ENCODE measurements at places on chromosomes 2 and 18.

- no peak for DNase-seq
These were observed 465.0 kb upstream of the SOX11 start for GRCh38 chr2:5227062-5227699.

DNA sequence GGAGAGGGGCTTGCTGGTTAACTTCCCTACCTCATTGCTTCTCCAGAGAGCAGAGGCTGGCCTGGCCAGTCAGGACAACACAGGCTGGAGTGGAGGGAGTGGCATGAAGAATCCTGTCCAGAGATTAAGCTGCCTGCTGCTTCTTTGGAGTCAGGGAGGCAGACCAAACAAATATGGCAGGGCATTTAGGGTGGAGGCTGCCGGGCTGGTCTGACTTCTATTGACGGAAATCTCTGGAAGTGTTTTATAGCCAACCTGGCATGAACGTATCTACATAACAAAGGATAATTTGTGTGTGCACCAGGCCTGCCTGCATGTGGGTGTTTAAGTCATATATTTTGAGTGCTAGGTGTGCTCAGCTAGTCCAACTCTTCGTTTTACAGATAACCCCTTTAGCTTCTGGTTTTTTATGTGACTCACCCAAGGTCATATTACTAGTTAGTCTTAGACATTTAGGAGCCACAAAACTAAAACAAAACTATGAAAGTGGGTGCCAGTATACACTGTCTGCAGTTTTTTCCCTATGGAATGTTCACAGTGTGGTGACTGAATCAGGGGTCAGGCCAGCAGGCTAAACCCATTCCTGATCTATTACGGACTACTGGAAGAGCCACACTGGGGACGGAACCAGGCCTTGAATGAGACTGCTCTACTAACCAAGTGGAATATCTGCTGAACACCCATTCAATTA lies 5.5 kb downstream of the NPC1 start:
- no peak for DNase-seq

GRCh38 chr2:238290715-238291549 lies 2.5 kb upstream of the PER2 start:
- no peak for DNase-seq

DNA sequence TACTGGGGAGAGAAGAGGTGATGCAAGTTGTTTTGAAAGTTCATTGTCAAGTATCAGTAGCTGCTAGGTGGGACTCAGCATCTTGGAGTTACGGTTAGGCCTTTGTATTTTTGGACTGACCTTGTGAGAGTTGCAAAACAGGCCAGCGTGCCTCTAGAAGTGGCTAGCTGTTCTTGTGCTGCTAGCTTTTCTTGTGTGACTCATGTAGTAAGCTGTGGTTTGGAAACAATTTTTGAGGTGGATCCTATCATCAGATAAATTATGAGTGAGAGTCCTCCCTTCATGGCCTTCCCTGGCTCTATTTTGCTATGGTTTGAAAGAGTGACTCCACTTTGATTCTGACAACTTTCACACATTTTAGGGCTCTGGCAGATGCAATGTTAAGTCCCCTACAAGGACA lies 409.2 kb upstream of the HS6ST1 start:
- no peak for DNase-seq

- DNase-seq: no peak
These were observed 66.0 kb downstream of the PAX3 start for GRCh38 chr2:222232839-222233238.

GRCh38 chr2:226489775-226490541 lies 309.7 kb downstream of the IRS1 start:
- no peak for DNase-seq

DNA sequence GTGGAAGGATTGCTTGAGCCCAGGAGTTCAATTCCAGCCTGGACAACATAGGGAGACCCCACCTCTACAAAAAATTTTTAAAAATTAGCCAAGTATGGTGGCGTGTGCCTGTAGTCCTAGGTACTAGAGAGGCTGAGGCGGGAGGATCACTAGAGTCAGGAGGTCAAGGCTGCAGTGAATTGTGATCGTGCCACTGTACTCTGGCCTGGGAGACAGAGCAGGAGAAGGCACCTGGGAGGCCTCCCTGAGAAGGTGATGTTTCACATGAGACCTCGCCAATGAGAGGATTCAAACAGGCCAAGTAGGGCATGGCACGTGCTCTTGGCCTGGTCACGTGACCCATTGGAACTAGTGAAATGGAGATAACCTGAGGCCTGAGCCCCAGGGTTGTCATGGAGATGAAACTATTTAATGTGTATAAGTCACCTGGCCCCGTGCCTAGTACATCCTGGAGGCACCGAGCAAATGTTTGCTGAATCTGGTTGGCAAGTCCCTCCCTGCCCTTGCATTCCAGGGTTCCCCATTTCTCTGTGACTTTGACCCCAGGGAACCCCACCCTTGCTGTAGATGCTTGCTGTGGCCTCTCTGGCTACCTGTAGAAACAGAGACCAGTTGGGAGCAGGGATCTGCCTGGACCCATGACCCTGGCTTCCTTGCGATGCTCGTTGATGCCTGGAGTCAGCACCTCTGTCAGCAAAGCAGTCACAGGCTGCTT lies 26.1 kb upstream of the ROCK2 start:
- DNase-seq: no peak

DNA sequence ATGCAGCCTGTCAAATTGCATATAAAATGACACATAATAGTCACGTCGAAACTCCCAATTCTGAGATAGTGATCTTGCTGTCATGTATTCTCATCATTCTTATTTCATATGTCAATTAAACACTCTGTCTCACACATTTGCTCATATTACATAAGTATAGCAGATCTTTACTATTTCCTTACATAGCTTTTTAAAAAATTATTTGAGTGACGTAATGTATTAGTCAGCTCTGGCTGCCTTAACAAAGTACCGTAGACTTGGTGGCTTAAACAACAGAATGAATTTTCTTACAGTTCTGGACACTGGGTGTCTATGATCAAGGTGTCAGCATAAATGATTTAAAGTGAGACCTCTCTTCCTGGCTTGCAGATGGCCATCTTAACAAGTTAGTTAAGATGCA lies 1032.3 kb upstream of the NRXN1 start:
- DNase-seq: no peak

- DNase-seq: no peak
These were observed 35.8 kb downstream of the ST3GAL5 start for GRCh38 chr2:85852937-85853498.

DNA sequence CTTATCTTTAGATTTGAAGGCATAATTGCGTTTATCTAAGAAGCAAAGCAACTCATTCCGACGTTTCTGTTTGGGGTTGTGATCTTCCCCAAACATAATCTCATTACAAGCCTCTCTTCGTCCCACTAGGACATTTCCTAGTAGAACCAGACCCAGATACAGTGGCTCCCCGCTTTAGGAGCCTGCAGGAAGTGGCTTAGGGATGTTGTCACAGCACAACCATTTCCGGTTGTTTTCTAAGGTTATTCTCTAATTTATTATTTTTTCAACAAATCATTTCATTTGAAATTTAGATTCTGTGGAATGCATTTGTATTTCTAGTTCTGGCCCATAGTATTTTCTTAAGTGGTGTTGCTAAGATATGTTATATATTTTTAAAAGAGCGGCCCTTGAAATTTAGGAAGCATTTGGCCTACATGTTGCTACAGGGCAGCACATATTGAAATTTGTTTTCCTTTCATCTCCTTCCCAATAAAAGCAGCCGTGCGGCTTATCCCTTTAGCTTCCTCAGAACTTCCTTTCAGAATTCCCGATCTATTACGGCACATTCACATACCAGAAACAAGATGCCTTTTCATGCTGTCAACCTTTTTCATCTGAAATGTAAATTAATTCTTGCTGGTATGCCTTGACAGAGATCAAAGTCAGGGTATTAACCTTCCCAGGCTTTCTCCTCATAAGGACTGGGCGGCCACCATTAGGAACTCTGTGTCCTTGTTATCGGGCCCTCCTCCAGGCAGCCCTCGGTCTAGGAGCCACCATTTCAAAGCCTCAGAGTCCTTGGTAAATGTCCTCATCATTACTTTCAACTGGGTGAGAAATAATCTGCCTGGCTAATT lies 210.9 kb upstream of the SP5 start:
- DNase-seq: no peak

GRCh38 chr18:41144441-41144840 lies 810.6 kb upstream of the PIK3C3 start:
- no peak for DNase-seq

GRCh38 chr2:1501038-1501851 lies 88.0 kb downstream of the TPO start:
- no peak for DNase-seq

- DNase-seq: no peak
These were observed 11.6 kb downstream of the CFLAR start for GRCh38 chr2:201127570-201127969.

DNA sequence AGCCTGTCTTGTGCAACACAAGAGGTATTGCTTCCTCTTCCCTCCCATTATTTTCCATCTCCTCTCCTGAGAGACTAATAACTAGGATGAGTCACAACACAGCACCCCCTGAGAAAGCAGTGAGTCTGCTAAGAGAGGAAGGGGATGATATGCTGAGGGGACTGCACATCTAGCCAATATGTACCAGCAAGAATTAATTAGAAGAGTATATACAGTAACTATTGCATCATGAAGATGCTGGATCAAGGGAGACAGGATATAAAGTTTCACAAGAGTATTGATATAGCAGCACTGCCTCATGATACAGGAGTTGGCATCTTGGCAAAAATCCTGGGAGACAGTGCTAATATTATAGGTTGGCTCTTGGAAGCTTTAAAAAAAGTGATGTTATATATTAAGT lies 289.9 kb upstream of the RBMS1 start:
- DNase-seq: no peak

DNA sequence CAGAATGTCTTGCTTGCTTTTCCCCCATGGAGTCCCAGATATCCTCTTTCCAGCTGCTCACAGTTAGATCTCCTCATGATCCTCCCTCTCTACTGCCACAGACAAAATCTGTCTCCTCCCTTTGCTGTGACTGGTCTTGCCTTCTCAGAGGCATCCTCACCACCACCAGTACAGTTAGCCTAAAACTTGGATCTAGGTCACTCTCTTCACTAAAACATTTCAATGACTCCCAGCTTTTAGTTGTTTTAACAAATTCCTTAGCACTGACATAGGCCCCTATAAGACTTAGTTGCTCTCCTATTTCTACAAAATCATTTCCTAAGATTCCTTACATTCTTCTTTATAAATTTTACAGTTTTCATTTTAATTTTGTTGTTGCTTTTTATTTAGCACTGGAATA lies 734.2 kb upstream of the CHAC2 start:
- DNase-seq: no peak

DNA sequence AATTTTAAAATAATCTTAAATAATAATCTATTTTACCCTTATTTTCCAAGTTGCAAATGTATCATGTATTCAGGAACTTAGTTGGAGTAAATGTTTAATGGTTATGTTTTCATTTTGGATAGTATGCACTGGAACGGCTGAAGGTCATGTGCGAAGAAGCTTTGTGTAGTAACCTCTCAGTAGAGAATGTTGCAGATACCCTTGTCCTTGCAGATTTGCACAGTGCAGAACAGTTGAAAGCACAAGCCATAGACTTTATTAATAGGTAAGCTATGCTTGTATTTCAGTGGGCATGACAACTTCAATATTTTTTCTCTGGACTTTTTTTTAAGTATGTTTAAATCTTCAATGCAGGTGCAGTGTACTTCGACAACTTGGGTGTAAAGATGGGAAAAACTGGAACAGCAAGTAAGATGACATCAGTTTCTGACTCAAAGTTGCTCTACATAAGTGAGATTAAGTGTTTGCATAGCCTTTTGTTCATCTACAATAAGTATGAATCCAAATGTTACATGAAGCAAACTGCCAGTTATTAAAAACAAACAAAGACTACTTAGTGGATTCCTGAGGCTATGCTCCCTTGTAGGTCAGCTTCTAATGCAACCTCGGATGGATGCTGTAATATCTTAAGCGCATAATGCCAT lies 63.1 kb downstream of the SPOPL start:
- no peak for DNase-seq

GRCh38 chr2:11785611-11785940 lies 39.1 kb downstream of the LPIN1 start:
- no peak for DNase-seq

GRCh38 chr2:236847538-236848263 lies 238.0 kb upstream of the COPS8 start:
- no peak for DNase-seq

- no peak for DNase-seq
These were observed 5.9 kb downstream of the SCYGR4 start for GRCh38 chr2:227623226-227623625.

DNA sequence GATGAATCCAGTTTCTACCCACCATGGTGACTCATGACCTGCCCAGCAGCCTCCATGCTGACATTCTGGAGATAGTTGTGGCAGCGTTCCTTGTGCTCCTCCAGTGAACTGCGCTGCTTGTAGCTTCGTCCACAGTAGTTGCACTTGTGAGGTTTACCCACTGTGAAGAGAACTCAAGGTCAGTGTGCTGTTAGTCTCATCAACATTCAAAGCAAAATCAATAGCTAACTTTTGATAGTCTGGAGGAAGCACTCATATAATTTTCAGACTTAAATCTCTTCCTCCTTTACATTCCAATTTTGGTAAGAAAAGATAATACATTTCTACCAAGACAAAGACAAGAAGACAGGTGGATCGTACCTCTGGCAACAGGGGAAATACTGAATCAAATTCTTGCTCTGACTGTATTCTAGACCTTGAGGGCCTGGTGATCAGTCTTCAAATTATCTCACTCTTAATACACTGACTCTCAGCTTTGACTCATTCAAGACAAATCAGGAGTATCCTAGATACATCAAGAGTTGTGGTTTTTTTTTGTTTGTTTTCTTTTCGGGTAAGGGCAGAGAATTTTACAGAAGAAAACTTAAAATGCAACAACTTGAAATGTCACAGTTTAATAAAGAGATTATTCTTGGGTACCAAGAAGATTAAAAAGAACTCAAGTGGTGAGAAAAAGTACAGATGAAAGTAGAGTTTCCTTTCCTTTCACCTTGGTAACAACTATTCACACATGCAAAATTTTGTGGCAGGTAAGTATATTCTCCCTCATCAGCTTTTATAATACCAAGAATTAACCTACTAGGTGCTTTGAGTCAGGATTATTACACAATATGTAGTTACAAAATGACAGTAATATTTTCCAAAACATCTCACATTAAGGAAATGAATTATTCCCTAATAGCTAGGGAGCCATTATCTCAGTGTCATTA lies 129.2 kb downstream of the IKZF2 start:
- no peak for DNase-seq

- no peak for DNase-seq
These were observed 181.6 kb downstream of the AFF3 start for GRCh38 chr2:99960790-99961189.

- DNase-seq: no peak
These were observed 151.8 kb upstream of the STK17B start for GRCh38 chr2:196322973-196323810.

GRCh38 chr2:99827296-99827999 lies 314.9 kb downstream of the AFF3 start:
- DNase-seq: no peak

- no peak for DNase-seq
These were observed 11.9 kb upstream of the B3GNT7 start for GRCh38 chr2:231383416-231384108.

DNA sequence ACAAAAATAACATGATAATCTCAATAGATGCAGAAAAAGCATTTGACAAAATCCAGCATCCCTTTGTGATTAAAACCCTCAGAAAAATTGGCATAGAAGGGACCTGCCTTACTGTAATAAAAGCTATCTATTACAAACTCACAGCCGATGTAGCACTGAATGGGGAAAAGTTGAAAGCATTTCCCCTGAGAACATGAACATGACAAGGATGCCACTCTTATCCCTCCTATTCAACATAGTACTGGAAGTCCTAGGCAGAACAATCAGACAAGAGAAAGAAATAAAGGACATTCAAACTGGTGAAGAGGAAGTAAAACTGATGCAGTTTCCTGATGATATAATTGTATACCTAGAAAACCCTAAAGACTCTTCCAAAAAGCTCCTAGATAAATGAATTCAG lies 368.7 kb downstream of the RIT2 start:
- DNase-seq: no peak

Measured in right forelimb (tissue), 1 donor.